GM03348 (cell line): ENCODE measurements at places on chromosomes 13 and 19.

DNA sequence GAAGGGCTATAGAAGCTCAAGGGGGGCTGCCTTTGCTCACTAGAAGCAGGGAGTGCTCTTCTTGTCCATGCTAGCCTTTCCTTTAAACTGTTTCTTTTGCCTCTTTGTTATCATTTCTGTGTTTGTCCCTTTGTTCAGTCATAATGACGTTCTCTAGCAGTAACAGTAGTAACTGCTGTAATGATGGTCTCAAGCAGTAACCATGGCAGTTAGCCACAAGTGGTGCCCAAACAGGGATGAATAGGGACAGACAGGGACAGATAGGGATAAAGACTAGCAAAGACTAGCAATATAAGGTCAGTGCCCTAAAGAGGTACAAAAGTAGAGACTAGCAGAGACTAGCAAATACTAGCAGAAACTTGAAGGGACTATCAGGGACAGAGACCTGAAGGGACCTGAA lies 869.0 kb upstream of the PRR20A start:
- no peak for DNase-seq

- no peak for DNase-seq
Observed at GRCh38 chr19:3055741-3056416, 6.4 kb downstream of the TLE5 start.

DNA sequence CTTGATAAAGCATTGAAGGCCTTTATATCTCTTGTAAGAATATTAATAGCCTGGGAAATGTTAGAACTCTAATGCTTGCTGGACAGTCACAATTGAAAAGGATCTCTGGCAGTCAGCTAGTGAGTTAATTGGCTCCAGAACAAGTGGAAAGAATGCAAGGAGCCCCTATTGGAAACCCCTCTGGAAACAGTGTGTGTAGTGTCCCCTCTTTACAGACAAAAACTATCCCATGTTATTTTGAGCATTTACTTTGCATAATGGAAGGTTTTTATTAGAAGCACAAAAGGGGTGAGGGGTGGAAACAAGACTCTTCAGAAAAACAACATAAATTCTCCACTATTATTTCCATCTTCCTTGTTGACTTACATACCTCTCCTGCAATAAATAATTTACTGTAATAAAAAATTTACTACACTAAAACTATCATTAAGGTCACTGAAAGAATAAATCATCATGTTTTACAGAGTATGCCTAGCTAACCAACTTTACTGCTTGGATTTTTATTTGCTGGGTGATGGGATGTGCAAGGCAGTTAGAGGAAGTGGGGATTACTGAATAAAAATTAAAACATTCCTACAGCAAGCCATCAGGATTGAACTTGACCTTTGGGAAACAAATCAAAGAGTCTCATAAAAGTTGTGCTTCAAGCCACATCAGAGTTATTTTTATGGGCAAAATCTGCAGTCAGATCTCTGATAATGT lies 610.4 kb downstream of the TBC1D4 start:
- DNase-seq, result no peak

- DNase-seq, result peak; percentile 94
Observed at GRCh38 chr19:41225238-41226052, 6.4 kb downstream of the AXL start.

- peak; percentile 61 for DNase-seq
Observed at GRCh38 chr13:37640499-37640898, 41.9 kb upstream of the POSTN start.
